Mammary microvascular endothelial cell (primary cell): ENCODE measurements at places on chromosomes 1 and 21. TPM values are rescaled to one million over a fixed set of nuclear protein-coding genes. Genes with fewer than 3 reads are reported as not detected.

The HRNR gene
- not detected in 2 replicates for total RNA-seq

The ZMYND12 gene
- total RNA-seq: 0.34 and 0.47 TPM in 2 replicates

The CRYAA gene
- total RNA-seq: not detected in 2 replicates

The RGS13 gene
- not detected in 2 replicates for total RNA-seq
